ENCODE measurements at places on chromosomes 4 and X.
A peak's percentile ranks its signal among the peaks of the same experiment; 100 is the strongest.

DNA sequence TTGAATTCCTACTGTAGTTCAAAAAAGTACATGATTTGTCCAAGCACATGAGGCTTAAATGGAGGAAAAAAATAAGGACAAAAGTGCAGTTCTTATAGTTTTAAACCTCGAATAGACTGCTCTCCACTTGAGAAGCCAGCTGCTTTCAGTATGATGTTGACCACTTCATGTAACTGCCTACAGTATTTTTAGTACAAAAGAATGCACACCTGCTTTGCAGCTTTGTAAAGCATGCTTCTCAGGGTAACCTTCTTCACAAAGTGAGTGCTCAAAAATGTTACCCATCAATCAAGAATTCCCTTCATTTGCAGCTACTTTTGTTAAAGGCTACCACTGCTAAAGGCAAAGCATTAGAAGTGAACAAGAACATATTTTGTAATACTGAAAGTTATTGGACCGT lies 83.4 kb upstream of the FAM47B start:
- DNase-seq: no peak

GRCh38 chrX:30572004-30572403 lies 5.6 kb downstream of the TASL start:
- no peak for DNase-seq

DNA sequence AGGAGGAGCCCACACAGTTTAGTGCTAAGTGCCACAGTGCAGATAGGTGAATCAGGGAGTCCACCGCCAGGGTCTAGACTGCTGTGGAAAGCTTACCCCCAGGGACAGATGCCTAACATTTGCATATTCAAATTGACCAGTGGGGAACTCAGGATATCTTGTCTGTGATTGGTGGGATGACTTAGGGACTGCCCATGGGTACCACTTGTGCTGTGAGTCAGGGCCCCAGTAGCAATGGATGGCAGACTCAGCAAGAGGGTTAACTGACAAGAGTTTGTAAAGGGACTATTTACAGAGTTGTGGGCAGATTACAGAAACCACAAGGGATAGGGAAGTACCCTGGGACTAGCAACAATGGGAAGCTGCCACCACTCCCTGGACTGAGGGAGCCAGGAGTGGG lies 282.1 kb downstream of the BCOR start:
- DNase-seq: no peak

GRCh38 chrX:100673397-100673953 lies 29.5 kb downstream of the SRPX2 start:
- DNase-seq: peak; percentile 33

DNA sequence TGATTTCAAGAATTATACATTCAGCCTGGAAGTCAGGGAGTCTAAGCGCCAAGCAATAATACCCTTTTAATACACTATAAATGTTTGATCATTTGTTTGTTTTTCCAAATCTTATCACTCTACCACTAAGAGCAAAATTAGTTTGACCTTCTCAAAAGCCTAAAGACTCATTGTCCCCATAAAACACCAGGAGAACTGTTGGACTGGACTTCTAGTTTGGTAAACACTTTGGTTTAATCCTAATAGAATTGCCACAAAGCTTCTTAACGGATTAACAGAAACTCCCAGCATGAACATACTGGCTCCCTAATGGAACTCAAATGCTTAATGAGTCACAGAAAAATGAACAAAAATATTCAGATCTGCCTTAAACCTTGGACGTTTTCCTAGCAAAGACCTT lies 34.9 kb downstream of the SYTL5 start:
- no peak for DNase-seq

GRCh38 chr4:185945906-185946305 lies 123.0 kb upstream of the TLR3 start:
- no peak for DNase-seq

DNA sequence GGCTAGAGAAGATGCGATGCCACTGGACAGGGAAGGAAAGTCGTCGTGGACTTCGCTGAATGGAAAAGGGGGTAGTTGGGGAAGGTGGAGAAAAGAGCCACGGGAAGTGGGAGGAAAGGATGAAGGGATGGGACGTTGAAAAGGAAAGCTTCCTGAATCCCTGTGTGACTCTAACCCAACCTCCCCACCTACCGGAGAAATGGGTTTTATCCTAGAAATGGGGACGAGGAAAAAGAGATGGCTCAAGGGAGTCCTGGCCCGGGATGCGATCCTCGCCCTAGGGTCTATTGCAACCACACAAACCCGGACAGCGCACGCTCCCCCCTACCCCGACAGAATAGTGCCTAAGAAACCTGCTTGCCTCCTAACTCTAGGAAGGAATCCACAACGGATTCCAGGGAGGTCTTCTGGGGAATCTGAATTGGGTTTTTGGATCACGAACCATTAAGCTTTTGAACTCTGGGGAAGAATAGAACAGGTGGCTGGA lies 738 bp upstream of the TSPAN5 start:
- no peak for DNase-seq

- DNase-seq: no peak
Observed at GRCh38 chr4:98670186-98670585, 11.8 kb upstream of the TSPAN5 start.

DNA sequence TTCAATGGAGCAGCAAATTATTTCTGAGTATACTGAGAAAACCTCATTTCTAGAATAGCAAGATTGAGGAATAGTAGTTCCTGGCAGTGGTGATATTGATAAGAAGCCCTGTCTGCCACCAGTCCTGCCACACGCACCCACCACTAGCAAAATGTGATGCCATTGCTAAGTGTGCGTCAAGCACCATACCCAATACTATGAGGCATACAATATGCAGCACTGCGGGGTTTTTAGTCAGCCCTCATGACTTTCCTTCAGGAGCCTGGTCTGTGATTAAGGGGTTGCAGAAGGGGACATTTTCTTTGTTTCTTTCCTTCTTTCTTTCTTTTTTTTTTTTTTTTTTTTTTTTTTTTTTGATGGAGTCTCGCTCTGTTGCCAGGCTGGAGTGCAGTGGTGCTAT lies 128.7 kb upstream of the USP38 start:
- DNase-seq: no peak

DNA sequence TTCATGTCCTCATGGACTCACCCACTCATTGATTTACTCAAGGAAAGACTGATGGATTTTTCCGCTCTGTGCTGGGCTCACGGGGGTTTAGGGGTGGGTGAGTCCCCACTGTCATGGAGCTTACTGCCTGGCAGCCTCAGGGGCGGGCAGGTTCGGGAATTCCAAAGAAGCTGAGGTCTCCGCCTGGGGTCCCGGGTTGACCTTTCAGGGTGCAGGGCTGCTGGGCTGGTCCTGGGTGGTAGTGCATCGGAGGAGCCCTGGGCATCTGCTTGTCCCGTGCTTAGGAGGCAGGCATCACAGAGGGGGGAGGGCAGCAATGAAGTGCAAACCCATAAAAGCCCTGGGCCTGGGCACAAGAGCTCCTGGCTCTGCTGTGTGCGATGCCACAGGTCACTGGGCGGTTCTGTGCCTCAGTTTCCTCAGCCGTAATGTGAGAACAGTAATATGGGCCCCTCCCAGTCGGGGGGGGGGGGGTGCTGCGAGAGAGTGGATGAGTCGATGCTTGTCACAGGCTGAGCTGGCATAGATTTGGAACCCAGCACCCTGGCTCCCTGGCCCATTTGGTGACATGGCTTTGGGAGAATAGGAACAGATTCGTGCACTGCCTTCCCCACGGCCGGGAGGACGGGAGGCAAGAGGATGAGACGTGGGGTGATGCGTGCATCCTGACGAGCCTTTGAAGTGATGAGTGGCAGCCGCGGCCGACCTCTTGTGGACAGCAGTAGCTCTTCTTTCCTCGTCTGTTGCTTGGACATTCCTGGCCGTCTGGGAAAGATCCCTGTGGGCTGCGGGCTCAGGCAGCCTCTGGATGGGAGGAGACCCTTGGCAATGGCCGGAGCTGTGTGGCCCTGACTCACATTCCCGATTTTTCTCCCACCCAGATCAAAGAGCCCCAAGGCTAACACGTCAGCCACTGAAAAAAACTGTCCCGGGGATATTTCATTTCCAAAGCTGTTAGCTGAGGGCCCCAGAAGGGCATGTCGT lies 42.0 kb downstream of the PSAPL1 start:
- DNase-seq: no peak

DNA sequence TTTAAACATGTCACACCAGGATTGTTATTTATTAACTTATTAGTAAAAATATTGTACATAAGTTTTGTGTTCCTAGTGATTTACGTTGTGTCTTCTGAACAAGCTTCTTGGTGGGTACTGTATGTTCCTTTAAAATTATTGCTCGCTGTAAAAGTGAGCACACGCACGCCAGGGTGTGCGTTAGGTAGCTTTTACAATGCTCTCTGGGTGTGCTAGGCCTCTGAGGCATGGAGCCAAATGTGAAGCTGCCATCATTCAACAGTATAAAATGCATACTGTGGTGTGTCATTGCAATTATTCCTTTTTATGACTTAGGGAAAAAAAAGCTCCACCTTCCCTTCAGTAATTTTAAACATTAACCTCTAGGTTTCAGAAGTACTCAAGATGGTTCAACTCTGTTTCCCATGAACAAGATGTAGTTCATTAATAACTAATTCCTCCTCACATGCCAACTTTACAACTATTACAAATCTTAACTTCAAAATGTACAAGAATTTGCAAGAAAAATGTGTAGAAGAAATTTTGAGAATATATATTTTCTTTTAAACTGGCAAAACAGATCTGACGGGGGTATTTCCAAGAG lies 42.4 kb downstream of the ATOH1 start:
- no peak for DNase-seq

GRCh38 chr4:87196927-87197326 lies 23.5 kb downstream of the KLHL8 start:
- DNase-seq: no peak

DNA sequence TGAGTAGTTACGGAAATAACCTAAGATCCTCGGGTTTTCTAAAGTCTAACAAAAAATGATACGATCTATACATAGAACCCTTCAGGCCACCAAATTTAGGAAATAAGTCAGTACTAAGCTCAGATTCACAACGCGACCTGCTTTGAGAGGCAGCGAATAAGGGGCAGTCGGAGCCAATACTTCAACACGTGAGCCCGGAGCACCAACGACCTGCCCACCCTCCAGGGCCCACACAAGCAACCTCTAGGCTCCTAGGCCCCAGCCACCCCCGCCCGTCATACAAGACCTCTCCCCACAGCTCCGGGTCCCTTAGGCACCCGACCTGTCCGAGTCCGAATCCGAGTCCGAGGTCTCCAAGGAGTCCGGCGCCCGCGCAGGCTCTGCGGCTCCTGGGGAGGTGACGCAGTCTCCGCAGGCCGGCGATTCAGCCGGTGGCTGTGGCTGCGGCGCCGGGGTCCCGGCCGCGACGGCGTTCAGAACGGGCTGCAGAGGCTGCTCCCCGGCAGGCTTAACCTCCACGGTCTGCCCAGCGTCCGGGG lies 580 bp downstream of the NAF1 start:
- no peak for DNase-seq

DNA sequence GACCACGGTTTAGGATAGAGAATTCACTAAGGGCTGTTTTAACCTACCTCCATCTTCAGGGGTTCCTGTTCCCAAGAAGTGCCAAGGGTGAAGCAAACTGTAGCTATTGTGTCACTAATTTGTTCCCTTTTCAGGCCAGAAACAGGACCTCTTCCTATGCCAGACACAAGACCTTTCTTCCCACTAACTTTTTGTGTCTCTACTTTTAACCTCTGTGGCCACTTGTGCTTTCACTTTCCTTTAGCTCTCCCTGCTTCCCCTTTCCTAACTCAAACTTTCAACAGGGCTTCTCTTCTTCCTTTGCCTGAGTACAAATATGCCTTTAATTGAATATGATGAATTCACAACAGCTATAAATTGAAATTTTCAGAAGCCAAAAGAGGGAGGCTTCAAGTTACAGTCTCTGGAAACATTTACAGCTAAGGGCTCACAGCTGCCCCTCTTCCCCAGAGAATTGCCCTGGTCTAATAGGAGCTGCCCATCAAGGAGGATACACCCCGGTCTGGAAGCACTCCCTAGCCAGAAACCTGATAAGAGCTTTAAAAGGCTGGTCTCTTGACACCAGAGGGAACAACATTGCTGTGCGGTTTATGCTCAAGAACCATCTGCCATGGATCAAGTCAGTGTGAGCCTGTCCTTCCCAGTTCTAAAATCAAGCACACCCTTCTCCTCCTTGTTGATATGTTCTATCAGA lies 61.7 kb upstream of the PLS3 start:
- no peak for DNase-seq

GRCh38 chr4:162475246-162475645 lies 311.4 kb upstream of the FSTL5 start:
- DNase-seq: no peak

DNA sequence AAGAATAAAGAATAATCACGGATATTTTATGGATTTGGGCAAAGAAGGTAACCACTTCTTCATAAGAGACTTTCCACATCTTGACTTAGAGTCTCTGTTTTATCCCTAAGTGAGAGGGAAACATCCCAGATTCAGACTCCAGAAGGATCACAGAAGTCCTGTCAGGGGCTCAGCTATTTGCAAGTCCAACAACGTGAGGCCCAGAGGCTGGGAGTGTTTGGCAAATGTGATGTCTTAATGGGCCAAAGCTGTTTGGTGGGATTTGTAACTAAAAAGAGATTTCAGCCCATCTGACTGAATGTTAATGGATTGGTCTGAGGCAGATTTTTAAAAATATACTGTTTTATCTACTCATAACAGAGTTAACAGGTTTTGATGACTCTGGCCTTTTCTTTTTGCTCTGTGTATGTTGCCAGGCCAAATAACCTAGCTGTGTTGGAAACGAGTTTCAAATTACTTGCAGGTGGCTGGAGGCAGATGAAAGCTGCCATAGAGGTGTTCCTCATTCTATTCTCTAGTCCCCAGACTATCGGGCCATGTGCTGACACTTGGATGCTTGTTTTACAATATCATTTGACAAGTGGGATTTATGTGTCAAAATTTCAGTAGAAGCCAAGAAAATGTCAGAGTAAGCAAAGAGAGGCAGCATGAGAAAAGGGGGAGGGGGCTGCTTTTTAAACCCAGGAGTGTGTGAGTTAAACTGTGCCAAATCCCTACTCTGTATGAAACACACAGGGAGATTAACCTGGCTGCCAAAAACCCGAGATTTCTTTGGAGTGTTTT lies 330.9 kb downstream of the DCHS2 start:
- no peak for DNase-seq

GRCh38 chr4:54661169-54661568 lies 3.4 kb downstream of the KIT start:
- no peak for DNase-seq

DNA sequence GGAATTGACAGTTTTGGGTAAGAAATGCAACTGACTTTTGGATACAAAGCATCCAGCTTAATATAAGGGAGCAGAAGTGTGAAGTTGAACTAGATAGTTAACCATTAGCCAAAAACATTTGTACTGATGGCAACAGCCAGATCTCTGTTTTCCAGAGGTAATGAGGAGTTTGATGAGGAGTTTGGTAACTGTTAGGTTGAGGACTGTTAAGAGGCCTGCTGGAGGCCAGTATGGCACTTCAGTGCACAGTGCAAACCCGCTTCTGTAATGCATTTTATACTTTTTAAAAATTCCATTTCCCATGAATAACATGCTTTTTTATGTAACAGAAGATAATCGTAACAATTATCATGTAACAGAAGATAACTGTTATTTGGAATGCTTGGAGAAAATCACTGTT lies 30.0 kb downstream of the CDKL5 start:
- DNase-seq: no peak

Data from smooth muscle cell of the brain vasculature (primary cell).